ENCODE measurements at places on chromosomes 5 and 9.
A peak's percentile ranks its signal among the peaks of the same experiment; 100 is the strongest.

DNA sequence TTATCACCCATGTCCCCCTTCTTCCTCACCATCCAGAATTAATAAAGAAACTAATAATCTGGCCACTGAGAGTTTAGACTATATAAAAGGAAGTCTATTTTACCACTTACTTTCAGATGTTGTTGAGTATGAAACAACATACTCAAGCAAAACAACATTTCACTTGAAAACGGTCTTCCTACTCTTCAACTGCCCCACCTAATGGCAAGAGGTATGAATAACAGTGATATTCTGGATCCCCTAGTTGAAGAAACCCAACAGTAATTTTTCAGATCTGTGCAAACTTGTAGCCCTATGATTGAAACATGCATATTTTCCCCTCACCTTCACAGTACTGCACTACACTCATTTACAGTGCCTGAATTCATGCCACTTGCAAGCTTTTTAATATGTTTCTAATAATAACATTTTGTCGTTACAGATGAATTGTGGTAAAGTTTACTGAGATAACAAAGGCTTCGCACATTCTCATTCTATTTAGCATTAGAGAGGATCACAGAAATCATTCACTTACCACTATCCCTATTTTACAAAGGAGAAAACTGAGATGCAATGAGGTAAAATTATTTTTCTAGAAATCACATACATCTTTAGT, 267.9 kb upstream of the PDE4D start:
- DNase-seq, result peak; percentile 9

- no peak for DNase-seq
Observed at GRCh38 chr9:2215921-2216441, 200.8 kb downstream of the SMARCA2 start.

DNA sequence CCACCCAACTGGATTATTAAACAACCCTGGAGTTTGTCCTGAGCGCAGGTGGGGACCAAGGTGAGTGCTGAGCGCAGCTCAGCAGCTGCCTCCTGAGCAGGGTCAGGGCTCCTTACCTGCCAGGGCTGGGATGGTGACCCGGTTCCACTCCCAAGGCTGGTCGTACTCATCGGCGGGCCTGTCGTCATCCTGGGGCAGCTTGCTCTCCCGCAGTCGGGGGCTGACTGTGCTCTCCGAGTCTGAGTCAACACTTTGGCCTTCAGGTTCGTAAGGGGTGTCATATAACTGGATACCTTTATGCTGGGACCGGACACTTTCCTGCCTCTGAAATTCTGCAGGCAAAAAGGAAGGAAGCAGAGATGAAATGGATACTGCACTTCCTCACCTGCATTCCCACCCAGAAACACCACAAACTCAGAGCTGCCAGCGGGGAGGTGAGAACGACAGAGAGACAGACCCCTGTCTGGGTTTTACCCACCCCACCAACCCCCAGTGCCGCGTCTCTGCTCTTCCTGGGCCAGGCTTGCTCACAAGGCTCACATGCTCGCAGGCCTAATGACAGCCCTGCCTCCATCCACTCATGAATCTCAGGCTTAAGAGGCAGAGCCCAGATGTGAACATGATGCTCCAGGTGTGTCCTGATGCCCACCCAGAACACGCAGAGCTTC, 70.7 kb upstream of the SLC25A51 start:
- no peak for DNase-seq

DNA sequence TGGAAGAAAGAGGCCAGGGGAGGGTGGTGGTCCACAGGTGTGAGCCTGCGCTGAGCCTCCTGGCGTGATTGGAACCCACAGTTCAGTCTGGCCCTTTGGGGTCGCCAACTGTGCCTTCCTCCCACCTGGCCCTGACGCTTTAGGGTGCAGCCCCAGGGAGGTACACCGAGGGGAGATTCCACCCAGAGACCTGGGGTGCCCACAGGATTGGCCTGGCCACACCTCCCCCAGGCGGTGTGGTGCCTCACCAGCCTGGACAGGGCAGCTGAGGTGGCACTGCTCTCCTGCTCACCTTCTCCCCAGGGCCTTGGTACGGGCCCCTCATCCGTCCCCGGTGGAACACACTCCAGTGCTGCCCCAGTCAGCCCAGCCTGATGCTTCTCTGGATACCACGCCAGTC, 1.0 kb upstream of the CLIC3 start:
- no peak for DNase-seq

GRCh38 chr9:102967979-102968378, 27.2 kb upstream of the CYLC2 start:
- DNase-seq, result no peak

GRCh38 chr9:113649054-113649453, 185.5 kb downstream of the RGS3 start:
- no peak for DNase-seq

- no peak for DNase-seq
Observed at GRCh38 chr5:139394123-139394653, 716 bp downstream of the PROB1 start.

Data from HuH-7.5 (cell line).